Lung microvascular endothelial cell (primary cell): ENCODE measurements at places on chromosomes 5 and 9. TPM values are rescaled to one million over a fixed set of nuclear protein-coding genes. Genes with fewer than 3 reads are reported as not detected.
A peak's percentile ranks its signal among the peaks of the same experiment; 100 is the strongest.

ACOT12 gene
- total RNA-seq: not detected in 2 replicates

PRRX2 gene
- 0.20 and 0.44 TPM in 2 replicates for total RNA-seq

SLC24A2 gene
- total RNA-seq: not detected in 2 replicates

LHX6 gene
- 0.40 and 1.7 TPM in 2 replicates for total RNA-seq

DDX4 gene
- total RNA-seq: not detected in 2 replicates

- DNase-seq: no peak
These were observed 98.7 kb downstream of the PAX5 start for GRCh38 chr9:36935332-36935731.

- DNase-seq: no peak
These were observed 15.2 kb upstream of the TNIP1 start for GRCh38 chr5:151096001-151096373.

DNA sequence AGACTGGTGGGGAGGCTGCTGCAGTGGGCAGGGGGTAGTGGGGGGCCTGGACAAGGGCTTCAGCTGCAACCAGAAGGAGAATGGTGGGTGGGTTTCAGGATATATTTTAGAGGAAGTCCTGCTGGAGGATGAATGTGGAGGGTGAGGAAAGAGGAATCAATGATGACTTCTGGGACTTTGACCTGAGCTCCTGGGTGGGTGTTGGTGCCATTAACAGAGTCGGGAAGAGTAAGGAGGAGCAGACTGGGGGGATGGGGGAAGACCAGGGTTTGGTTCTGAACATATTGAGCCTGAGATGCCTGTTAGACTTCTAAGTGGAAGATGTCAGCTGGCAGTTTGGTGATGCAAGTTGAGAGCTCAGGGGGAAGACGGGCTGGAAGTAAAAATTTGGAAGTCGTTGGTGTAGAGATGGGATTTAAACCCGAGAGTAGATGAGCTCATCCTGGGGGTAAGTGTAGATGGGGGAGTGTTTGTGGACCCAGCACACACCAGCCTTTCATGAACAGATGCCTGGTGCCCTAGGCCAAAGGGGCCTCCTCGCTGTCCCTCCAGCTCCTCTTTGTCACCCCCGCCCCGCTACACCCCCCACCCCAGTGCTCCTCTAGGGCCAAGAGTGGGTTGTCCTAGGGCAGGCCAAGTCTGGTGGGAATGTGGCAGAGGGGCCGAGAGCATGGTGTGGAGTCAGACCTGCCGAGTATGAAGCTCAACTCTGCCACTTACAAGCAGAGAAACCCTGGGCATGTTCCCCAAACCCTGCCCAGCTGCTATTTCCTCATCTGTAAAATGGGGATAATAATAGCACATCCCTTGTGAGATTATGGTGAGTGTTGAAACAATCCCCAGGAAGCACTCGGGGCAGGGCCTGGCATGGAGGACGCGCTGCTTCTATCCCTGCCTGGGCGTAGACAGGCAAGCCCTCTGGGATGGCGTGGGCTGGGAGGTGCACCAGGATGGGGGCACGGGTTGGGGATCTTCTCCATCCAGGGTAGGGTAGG lies 4.0 kb downstream of the DNM1 start:
- no peak for DNase-seq

DNA sequence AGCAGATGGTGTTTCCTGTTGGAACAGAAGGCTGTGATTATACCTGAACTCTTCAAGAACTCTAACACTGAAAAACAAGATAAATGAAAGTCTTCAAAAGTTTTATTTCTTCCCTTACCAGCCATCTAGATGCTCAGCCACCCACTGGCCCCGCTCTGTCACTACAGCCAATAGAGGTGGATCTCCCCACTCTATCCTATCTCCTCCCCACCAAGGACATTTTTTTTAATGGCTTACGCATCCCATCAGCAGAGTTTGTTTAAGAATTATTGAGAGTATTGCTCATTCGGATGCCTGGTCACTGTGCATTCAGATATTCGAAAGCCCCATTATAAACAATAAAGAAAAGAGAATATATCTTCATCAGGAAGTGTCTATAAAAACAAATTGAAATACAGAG lies 159.4 kb downstream of the RASEF start:
- DNase-seq: no peak

GRCh38 chr9:99119976-99120655 lies 15.2 kb downstream of the TGFBR1 start:
- no peak for DNase-seq

GRCh38 chr9:125407432-125407973 lies 145.9 kb downstream of the GAPVD1 start:
- no peak for DNase-seq

- no peak for DNase-seq
These were observed 4.1 kb upstream of the APC start for GRCh38 chr5:112733586-112733985.

DNA sequence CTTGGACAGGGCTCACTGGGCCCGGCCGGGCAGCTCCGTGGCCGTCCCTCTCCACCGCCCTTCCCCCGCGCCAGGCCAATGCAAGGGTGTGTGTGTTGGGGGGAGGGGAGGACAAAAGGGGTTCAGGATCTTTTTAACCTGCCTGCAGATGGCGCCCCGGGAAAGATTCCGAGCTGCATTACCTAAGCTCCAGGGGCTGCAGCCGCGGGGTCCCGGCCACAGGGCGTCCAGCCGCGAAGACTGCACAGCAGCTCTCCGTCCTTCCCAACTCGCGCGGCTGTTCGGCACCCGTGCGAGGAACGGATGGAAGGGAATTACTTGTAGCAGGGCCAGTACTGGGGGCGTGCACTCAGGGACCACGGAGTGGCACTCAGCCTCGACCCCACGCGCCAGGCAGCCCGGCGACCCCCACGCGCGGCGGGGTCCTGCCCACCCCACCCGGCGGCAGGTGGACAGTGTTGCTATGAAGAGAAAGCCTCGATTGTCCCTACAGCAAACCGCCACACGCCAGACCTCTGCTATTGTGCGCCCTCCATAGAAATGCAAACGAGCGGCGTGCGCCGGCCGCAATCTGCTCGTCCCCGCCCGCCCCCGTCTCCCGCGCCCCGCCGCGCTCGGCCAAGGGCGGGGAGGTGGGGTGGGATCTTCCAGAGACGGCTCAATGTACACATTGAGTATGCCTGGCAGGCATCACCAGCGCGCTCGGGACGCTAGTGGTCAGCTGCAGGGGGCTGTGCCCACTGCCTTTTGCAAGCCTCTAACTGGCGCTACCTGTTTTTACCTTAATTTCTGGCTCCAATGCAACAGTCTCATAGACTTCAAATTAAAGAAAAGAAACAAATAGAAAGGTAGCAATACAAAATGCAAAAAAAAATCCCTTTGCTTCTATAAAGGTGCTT lies 796 bp upstream of the GADD45G start:
- peak; percentile 44 for DNase-seq

GRCh38 chr9:114688379-114688778 lies 6.4 kb upstream of the TEX48 start:
- DNase-seq: no peak

DNA sequence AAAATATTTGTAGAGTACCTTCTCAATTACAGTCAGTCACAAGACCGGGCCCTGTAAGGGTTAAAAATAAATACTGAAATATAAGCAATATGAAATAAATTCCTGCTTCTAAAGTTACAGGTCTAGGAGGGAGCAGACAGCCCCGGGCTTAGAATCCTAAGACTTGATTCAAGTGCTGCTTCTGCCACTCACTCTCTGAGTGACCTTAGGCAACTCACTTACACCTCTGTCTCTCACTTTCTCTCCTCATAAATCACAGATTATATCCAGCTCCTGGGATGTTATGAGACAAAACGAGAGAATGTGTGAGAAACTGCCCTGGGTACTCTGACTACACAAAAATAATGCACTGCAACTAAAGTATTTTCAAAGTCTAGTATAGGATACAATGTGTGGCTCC lies 101.9 kb downstream of the PDE4D start:
- DNase-seq: no peak

- no peak for DNase-seq
These were observed 10.1 kb downstream of the CAMK2A start for GRCh38 chr5:150279330-150280020.

- DNase-seq: no peak
These were observed 61.3 kb upstream of the MTAP start for GRCh38 chr9:21741151-21741550.

DNA sequence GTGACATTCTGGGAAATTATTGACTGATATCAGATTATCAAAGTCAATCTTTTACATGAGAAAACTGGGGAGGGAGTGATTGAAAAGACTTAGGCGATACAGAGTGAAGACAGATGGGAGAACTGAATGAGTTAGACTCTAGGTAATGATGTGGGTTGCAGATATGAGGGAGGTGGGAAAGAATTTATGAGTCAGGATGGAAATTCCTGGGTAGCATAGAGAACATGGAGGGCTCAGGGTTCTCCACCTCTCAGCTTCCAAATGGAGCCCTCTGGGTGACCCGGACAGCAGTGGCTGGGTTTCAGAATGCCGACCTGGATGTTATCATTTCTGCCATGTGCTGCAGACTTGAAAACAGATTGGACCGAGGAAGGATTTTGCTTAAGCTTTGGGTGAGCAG lies 75.4 kb upstream of the SHB start:
- DNase-seq: no peak

DNA sequence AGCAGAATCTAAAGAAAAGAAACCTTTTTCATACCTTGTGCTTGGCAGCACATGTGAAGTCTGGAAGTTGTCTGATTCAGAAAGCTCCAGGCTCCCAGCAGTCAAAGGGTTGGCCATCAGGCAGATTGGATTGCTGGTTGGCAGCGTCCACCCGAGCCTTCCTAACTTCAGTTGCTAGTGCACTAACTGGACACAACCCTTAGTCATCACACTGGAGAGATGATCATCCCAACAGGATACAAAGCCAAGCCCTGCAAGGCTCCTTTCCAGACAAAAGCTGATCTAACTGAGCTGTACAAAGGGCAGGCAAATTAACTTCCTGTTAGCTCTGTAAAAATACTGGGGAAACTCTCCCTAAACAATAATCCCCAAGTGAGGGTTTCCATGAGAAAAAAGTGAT lies 185.6 kb downstream of the SNX18 start:
- DNase-seq: peak; percentile 47

DNA sequence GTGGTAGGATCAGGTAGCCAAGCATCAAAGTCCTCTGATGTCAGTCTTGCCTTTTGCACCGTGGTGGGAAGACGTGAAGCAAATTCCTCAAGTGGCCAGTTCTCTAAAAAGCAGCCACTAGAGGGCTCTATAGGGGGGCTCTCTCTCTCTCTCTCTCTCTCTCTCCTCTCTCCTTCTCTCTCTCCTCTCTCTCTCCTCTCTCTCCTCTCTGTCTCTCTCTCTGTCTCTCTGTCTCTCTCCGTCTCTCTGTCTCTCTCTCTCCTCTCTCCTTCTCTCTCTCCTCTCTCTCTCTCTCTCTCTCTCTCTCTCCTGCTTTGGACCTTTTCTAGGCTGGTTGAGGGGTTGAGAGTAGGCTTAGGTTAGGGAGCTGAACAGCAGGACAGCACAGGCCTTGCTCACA lies 13.9 kb upstream of the OSMR start:
- DNase-seq: peak; percentile 72

GRCh38 chr5:54859316-54859715 lies 126.1 kb downstream of the ESM1 start:
- no peak for DNase-seq

DNA sequence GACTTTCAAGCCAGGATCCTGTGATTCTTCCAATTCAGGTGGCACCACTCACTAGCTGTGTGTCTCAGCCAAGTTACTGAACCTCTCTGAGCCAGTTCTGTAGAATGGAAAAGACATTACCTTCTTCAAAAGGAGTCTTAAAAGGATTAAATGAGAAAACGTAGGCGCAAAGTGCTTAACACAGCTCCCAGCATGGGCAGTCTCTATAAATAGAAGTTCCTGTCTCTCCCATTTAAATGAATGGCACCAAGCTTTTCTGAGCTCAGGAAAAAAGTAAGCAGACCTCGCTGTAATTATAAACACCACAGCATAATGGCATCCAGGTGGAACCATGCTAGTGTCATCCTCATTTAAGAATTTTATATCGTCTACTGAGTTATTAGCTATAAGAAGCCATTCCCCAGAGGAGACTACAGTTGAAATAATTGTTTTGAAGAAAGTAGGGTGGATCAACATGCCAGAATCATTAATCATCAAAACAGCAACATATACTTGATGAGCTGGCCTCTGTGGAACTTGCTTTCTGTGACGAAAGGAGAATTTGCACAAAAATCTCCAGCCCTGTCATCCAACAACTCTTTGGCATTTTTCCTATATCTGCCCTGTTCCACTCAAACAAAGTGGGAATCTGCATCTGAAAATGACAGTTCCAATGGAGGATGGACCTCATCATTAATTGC lies 188.9 kb downstream of the SPOCK1 start:
- peak; percentile 81 for DNase-seq

DNA sequence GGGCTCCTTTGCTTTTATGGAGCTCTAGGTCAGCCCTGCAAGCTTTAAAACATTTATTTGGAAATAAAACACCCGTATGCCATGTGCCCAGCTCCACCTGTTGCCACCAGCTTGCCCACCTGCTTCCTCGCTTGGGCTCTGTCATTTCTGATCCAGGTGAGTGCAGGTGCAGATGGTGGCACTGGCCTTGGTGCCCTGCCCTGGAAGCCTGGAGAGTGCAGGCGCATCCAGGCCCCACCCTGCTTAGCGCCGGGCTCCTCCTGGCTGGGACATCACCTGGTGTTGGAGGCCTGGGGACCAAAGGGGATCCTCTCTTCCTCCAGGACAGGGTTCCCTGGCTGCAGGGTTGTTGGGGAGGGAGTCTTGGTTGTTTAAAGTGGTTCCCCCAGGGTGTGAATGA lies 35.8 kb downstream of the WNK2 start:
- DNase-seq: no peak

- no peak for DNase-seq
These were observed 48.4 kb upstream of the FUBP3 start for GRCh38 chr9:130530938-130531337.

DNA sequence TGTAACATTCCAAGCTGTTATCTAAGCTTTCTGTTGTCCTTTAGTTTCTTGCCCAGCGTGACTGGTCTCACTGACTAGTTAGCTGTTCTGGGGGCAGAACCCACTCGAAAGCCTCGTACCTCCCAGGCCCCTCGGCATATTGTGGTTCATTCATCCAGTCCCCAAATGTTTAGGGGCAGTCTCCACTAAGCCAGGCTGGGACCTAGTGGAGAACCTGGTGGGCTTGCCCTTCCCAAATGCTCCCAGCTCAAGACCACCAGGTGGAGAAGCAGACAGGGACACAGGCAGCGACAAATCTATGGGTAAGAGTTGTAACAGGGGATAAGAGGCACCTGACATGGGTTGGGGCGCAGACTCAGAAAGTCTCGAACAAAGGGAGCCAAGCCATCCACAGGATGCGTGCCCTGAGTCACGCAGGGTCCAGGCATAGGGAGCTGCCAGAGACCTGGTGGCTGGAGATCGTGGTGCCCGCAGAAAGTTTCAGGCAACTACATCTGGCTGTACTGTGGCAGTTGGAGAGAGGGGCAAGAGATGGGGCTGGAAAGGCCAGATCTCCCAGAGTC lies 851 bp upstream of the EEIG1 start:
- no peak for DNase-seq
